IPS-NIHi11 (cell line): ENCODE measurements at places on chromosomes 2 and 18.

DNA sequence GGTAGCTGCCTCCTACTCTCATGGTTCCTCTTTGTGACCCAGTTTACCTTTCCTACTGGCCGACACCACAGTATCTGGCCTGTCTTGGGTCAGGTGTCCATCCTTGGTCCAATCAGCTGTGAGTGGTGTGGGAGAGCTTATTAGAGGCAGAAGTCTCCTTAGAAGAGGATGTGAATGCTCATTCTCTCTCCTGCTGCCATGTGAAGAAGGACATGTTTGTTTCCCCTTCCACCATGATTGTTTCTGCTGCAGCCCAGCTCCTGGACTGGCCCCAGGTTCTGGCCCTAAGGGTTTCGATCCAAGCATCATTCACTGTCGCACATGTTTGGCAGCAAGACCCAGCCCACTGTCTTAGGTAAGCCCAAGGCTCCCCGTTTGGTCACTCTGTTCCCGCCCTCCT is 55.3 kb upstream of the TGIF1 start:
- DNase-seq = no peak

GRCh38 chr2:88760819-88761598 is 69.5 kb downstream of the RPIA start:
- DNase-seq = no peak

- no peak for DNase-seq
These were observed 389.9 kb downstream of the TNS1 start for GRCh38 chr2:217612920-217613319.

- DNase-seq = no peak
These were observed 647.7 kb downstream of the BCL11A start for GRCh38 chr2:59905731-59906130.

GRCh38 chr2:78757640-78758039 is 267.9 kb upstream of the REG3G start:
- no peak for DNase-seq

DNA sequence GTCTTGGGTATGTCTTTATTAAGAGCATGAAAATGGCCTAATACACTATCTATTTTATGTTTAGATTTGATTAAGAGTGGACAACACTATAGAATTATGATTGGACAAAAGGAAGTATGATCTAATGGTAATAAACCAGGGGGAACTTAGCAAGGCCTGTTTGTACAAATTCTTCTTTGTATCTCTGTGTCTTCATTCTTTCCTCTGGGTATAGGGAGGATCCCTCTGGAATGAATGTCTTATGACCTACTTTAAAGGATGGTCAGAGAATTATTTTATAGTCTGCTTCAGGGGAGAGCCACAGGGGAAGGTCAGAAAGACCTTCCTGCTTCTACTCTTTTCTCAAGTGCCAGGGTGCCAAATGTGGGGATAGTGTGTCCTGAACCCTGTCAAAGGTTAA is 42.8 kb upstream of the FANCL start:
- DNase-seq = no peak

DNA sequence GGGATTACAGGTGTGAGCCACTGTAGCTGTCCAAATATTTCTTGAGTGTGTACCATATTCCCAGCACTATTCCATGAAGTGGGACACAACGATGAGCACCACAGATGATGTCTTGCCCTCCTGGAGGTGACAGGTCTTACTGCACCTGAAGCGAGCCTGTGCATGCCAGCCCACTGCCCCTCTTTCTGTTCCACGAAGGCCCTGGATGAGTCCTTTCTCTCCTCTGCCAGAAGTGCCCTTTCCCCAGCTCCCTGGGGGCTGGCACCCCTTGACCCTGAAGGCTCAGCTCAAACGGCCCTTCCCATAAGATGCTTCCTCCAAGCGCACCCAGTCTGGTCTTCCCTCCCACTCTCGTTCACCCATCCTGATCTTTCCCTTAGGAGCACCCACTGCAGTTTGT is 5.5 kb downstream of the ATP6V1B1 start:
- DNase-seq = no peak

DNA sequence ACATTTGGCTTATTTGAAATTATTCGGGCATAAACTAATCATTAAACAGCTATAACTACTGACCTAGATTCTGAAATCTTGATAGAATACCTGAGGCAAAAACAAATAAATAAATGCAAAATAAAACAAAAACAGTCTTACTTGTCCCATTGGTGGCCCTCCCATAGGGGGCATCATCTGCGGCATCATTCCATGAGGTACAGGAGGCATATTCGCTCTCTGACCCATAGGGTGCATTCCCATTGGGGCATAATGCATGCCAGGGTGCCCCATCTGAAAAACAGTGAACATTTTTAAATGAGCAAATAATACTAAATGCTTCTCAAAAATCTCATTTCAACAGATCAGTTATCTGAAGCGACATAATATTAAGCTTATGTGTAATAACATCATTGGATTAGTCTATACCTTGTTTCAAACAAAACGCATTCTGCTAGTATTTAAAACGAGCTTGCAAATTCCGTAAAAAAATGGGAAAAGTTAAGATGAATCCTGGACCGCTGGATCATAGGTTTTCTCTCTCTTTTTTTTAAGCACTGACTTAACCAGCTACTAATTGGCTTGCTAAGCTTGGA is 1.3 kb downstream of the PRPF40A start:
- DNase-seq = peak; percentile 59

- DNase-seq = no peak
These were observed 281.3 kb downstream of the STK39 start for GRCh38 chr2:167965907-167966761.

- no peak for DNase-seq
These were observed 34.6 kb downstream of the PPP3R1 start for GRCh38 chr2:68217729-68218128.

GRCh38 chr2:17076533-17076932 is 410.9 kb upstream of the CYRIA start:
- DNase-seq = no peak

DNA sequence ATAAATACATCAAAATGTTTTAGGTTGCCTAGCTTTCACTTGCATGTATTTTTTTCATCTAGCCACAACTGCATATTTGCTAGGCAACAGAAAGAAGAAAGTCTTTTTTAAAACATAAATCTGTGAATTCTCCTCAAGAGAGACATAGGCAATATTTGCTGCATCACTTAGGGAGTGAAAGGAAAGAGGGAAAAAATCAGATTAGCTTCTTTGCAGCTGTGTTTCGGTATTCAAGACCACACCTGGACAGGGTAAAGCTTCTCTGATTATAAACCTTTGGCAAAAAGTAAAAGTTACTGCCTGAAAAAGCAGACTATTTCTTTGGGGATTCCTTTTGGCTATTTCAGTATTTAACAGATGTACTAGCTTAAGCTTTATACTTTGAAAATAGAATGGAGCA is 280.9 kb upstream of the ZSWIM2 start:
- DNase-seq = no peak

GRCh38 chr18:71293322-71293721 is 1004.5 kb downstream of the SOCS6 start:
- no peak for DNase-seq

- no peak for DNase-seq
These were observed 255.2 kb upstream of the RASGRP3 start for GRCh38 chr2:33221046-33221784.

DNA sequence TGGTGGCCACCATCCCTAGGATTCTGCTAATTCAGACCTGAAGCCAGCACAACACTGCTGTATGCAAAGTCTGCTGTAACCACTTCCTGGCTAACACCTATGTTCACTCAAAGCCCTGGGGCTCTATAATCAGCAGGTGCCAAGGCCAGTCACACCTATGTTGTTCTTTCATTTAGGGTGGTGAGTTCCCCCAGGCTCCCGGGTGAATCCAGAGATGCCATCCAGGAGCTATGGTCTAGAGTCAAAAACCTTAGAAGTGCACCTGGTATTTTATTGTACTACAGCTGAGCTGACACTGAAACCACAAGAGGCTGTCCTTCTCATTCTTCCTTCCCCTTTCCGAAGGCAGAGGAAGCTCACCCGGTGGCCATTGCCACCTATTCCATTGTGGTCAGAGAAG is 46.2 kb upstream of the CCDC141 start:
- no peak for DNase-seq
